ENCODE measurements at places on chromosomes 4 and X.

DNA sequence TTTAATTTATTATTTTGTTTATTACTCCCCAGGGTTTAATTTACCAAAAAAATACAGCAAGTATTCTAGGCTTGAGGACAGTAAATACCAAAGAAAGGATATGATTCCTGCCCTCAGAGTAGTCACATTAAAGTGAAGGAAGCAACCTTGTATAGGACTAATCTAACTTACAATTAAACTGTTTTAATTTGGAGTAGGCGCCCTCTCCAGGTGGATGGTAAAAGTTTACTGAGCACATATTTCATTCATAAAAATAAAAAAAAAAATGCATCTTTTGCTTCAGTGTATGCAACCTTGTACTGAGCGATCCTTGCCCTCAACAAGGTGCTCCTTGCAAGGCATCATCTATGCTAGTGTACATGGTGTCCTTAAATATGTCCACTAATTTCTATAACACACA, 72.0 kb upstream of the MAGEB16 start:
- DNase-seq, result peak; percentile 56

GRCh38 chr4:14264437-14264836, 636.9 kb upstream of the BOD1L1 start:
- DNase-seq, result no peak

DNA sequence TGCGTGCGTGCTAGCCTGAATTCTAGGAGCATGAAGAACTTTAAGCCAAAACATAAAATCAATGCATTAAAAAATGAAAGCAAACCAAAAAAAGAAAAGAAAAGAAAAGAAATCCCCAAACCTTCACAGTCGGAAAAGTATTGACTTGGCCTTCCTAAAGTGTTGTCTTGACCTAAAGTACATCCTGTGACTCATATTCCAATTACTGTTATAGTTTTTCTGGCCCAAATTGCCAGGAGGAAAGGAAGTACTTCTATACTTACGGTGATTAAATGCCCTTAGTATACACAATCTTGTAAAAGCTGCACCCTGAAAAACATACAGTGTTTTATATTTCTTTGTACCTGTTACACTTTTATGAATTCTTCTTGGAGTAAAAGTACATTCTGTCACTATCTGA, 512.8 kb downstream of the ANKRD50 start:
- peak; percentile 55 for DNase-seq

GRCh38 chr4:167282171-167282864, 48.0 kb upstream of the SPOCK3 start:
- peak; percentile 34 for DNase-seq

DNA sequence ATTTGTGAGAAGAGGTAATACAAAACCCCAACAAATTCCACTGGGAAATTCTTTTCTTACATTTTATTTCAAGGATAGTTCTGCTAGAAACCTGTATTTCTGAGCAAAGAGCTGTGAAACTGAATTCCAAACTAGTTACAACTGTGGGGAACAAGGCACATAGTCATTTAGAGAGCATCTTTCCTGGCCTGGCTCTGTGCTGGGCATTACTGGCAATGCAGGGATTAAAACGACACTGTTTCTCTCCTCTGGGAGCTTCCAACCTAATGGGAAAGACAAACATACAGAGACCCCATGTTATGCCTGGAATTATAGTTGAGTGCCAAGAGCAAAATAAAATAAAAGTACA, 36.5 kb downstream of the SUPT20HL1 start:
- peak; percentile 65 for DNase-seq

GRCh38 chrX:77900688-77901087, 1.4 kb downstream of the COX7B start:
- peak; percentile 40 for DNase-seq

DNA sequence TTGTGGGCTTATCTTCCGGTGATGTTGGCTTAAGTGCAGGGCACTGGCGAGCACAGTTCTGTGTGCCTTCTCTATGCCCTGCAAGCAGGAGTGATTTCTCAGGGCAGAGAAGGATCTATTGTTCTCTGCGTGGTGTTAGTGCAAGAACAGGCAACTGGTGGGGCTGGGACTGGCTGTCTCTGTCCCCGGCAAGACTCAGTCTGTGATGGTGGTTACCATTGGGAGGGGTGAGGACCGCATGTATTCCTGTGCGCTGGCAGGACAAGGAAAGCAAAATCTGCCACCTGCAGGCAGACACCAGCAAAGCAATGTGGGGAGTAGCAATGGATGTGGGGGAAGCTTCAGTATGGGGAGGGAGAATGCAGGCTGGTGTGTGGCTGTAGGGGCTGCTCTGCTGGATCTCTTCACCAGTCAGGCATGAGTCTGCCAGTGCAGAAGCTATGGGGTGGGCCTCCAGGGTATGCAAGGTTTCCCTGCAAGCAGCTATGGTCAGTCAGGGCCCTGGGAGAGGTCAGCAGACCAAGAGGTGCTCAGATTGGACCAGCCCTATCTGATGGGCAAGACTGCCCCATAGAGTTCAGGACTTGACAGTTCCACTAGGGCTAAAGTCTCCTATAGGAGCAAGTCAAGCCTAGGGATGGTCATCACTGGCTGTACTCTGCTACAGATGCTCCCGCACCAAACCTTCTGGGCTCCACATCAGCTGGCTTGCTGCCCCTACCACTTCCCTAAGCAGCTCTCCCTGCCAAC, 16.8 kb downstream of the PF4 start:
- DNase-seq, result no peak

All from adipocyte (in vitro differentiated cells).